ENCODE measurements at places on chromosomes 4 and X.

GRCh38 chrX:53685711-53686110 is 808 bp downstream of the HUWE1 start:
- DNase-seq: no peak

GRCh38 chrX:130098210-130098552 is 12.1 kb downstream of the ELF4 start:
- no peak for DNase-seq

DNA sequence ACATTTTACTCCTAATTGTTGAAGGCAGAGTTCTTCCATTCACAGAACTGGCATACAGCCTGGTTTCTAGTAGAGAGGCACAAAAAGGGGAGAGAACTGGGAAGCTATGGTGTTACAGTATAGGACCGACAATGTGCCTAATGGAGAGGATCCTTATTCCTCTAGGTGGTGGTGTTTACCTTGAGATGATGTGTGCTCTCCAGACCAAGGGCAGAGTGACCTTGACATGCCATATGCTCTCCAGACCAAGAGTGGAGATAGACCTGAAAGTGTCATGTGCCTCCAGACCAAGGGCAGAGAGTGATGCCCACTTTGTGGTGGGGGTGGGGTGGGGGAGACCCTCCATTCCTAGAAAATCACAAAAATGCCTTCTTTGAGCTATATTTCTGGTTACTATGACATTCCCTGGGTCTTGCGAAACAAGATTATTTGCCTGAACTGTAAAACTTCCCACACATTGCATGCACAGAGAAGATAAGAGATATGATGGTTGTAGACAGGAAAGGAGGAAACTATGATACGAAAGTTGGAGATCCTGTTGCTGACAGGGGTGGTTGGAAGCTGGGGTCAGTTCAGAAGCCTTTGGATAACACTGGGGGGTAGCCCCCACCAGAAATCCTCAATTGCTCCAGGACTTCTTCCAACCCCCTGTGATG is 119.7 kb downstream of the TEX13C start:
- DNase-seq: no peak

GRCh38 chr4:140359562-140360427 is 13.7 kb upstream of the SCOC start:
- DNase-seq: peak; percentile 42

DNA sequence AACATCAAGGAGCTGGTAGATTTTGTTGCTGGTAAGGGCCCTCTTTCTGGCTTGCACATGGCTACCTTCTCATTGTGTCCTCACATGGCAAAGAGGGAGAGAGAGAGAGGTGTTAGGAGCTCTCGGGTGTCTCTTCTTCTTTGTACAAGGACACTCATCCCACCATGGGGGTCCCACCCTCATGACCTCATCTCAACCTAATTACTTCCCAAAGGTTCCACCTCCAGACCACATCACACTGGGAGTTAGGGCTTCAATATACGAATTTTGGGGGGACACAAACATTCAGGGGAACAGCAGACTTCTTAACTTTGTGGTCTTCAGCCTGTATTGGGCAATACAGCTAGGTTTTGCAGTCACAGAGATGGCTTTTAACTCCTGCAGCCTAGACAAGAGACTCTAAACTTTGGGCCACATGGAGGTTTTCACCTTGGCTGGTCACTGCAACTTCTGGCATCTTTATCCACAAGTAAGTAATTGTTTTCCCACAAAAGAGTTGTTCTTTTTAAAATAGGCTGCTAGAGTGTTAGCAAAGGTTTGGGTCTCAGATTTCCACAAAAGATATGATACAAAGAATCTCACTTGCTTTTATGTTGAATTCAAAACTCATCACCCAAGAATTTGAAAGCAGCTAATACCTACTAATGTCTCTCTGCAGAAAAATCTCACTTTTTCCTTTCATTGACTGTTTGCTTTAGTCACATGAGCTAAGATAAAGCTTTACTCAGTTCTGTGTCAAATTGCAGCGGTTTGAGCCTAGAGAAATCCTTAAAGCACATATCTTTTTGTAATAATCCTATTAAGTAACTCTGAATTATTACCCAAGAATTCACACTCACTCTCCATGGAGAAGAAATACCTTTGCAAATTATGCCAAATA is 39.6 kb upstream of the BBS12 start:
- DNase-seq: no peak

Measured in AG04450 (cell line).